ENCODE measurements at places on chromosomes 7 and 10. TPM values are rescaled to one million over a fixed set of nuclear protein-coding genes. Genes with fewer than 3 reads are reported as not detected.

DNA sequence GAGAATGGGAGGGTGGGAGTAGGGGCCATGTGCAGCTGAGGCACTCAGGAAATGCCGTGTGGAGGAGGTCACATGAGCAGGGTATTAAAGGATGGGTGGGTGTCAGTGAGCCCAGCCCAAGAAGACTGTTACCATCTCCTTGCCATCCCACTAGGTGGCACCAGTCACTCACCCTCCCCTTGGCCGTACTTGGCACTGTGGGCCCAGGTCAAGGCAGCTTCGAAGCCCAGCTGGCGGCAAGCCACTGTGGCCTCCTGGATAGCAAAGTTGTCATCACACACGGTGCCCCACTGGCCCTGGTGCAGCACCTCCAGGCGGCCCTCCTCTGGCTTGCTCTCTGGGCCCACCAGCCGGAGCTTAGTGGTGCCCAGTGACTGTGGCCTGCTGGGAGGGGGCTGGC lies 5.4 kb downstream of the LOXL4 start:
- H3K4me1 ChIP-seq = peaks cover 17% of the 10 kb centered on the region
- no peak overlapping the region for H3K27ac ChIP-seq
- H3K27me3 ChIP-seq = peaks cover 1% of the 10 kb centered on the region
- no peak overlapping the region for H3K4me3 ChIP-seq
- no peak for DNase-seq
- no peaks in the 10 kb centered on the region for H3K36me3 ChIP-seq

DNA sequence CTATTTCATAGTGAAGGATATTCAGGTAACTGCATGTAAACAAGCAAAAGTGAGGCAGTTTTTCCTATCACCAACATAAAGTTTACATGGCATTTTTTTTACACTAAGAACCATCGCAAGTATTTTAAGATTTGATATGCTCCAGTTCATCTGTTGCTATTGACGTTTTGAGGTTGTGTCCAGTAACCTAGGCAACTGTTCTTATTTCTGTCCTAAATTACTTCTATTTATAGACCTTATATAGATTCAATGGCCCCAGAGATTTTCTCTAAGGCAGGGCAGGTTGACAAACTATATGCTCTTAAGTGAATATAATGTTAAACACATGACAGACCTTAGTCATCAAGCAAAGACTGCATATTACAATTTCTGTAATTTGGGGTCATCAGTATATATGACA lies 830.2 kb upstream of the LRRTM3 start:
- no peak for DNase-seq
- H3K27me3 ChIP-seq = peaks cover 19% of the 10 kb centered on the region
- no peaks in the 10 kb centered on the region for H3K4me1 ChIP-seq

GRCh38 chr7:1639532-1640175 lies 30.4 kb upstream of the ELFN1 start:
- H3K4me3 ChIP-seq = no peak overlapping the region
- peak overlapping the region; percentile 25 for H3K27ac ChIP-seq
- peaks cover 5% of the 10 kb centered on the region for H3K36me3 ChIP-seq

DNA sequence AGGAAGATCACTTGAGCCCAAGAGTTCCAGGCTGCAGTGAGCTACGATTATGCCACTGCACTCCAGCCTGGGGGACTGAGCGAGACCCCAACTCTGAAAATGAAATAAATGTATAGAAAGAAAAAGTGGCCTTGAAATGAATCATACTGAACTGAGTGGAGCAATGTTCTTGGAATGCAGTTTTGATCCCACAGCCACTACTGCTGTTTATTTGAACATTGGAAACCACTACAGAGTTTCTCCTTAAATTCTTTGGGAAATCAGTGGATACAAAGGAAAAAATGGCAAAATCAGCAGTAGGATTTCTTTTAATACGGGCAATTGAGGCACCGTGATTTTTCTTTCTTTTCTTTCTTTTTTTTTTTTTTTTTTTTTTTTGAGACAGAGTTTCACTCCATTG lies 637.4 kb downstream of the GALNT17 start:
- H3K4me1 ChIP-seq = peaks cover 1% of the 10 kb centered on the region
- no peak for DNase-seq
- H3K27me3 ChIP-seq = peaks cover 21% of the 10 kb centered on the region
- H3K36me3 ChIP-seq = no peaks in the 10 kb centered on the region

DNA sequence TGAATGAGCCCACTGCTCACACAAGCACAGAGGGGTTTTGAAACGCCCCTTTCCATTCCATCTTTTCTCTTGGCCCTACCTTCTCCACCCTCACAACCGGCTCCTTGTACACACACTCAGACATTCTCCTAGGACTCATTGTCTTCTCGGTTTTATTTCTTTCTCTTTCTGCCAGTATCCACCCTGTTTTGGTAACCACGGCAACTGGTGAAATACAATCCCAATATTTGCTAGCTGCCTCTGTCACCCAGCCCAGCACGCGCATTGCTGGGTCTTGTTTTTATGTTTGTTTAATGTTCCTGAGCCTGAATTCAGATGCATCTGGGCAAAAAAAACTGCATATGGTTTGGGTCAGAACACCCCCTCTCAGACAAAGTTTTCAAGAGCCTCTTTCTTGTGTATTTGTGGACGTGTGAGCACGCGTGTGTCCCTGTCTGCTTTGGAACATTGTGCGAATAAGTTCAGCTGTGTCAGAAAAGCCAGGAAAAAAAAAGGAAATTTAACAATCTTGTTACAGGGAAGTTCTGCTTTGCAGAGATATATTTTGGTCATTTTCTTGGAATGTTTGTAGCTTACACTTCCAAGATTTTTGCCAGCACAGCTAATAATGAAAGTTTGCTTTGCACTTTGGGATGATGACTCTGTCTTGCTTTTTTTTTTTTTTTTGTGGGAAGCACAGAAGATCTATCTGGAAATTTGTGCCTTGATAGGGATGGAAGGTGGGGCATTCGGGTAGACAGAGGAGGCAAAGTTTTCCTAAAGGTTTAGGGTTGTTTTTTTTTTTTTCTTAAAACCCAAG lies 225.9 kb downstream of the TRIL start:
- H3K36me3 ChIP-seq = peaks cover 3% of the 10 kb centered on the region
- H3K4me3 ChIP-seq = no peak overlapping the region
- DNase-seq = no peak
- no peaks in the 10 kb centered on the region for H3K27me3 ChIP-seq
- H3K4me1 ChIP-seq = no peaks in the 10 kb centered on the region

DNA sequence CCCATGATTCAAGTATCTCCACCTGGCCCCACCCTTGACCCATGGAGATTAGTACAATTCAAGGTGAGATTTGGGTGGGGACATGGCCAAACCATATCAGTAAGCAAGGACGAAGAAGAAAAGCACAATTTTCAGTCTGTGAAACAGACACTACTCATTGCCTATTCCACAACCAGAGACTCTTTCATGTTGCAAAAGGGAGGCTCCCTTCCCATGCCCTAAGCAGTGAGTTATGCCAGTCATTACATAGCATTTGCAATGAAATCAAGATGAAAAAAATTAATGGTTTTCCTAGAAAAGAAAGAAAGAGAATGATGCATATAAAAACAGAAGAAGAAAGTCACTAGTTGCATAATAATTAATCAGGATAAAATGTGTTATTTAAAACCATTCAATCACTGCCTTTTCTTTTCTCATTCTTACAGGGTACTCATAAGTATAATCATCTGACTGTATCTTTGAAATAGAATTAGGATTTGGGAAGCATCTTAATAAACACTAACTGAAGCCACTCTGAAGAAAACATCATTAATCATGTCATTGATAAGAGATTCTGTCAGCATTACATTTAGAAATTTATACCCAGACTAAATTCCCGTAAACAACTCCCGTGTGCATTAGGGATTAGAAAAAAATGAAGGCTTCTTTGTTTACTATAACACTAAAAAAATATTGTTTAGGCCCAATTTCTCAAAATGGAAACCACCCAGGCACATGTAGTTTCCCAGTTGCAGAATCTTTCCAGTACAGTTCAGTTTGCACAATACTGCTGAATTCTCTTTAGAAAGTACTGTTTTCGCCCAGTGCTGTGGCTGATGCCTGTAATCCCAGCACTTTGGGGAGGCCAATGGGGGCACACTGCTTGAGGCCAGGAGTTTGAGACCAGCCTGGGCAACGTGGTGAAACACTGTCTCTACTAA lies 9.1 kb downstream of the PRPS1L1 start:
- H3K27me3 ChIP-seq = no peaks in the 10 kb centered on the region
- H3K4me1 ChIP-seq = peaks cover 9% of the 10 kb centered on the region
- H3K4me3 ChIP-seq = no peak overlapping the region
- no peak for DNase-seq

- no peaks in the 10 kb centered on the region for H3K36me3 ChIP-seq
- no peak overlapping the region for H3K4me3 ChIP-seq
- H3K27me3 ChIP-seq = no peaks in the 10 kb centered on the region
Observed at GRCh38 chr10:50511492-50512213, 112.1 kb downstream of the SGMS1 start.

DNA sequence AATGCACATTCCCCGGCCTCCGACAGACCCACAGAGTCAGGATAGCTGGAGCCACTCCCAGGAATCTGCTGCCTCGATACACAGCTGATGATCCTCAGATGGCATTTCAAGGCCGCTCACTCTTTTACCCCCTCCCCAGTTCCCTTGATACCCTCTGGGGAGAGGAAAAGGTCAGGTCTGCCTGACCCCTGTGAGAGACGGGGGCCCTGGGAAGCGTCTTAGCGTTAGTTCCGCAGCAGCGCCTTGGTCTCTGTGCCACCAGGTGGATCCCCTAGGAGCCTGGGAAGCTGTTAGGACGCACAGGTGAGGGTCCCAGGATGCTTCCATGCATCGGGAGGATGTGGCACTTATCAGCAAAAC lies 420.5 kb upstream of the FOXK1 start:
- no peaks in the 10 kb centered on the region for H3K4me1 ChIP-seq
- DNase-seq = no peak
- no peak overlapping the region for H3K4me3 ChIP-seq
- no peaks in the 10 kb centered on the region for H3K27me3 ChIP-seq
- no peaks in the 10 kb centered on the region for H3K36me3 ChIP-seq

DNA sequence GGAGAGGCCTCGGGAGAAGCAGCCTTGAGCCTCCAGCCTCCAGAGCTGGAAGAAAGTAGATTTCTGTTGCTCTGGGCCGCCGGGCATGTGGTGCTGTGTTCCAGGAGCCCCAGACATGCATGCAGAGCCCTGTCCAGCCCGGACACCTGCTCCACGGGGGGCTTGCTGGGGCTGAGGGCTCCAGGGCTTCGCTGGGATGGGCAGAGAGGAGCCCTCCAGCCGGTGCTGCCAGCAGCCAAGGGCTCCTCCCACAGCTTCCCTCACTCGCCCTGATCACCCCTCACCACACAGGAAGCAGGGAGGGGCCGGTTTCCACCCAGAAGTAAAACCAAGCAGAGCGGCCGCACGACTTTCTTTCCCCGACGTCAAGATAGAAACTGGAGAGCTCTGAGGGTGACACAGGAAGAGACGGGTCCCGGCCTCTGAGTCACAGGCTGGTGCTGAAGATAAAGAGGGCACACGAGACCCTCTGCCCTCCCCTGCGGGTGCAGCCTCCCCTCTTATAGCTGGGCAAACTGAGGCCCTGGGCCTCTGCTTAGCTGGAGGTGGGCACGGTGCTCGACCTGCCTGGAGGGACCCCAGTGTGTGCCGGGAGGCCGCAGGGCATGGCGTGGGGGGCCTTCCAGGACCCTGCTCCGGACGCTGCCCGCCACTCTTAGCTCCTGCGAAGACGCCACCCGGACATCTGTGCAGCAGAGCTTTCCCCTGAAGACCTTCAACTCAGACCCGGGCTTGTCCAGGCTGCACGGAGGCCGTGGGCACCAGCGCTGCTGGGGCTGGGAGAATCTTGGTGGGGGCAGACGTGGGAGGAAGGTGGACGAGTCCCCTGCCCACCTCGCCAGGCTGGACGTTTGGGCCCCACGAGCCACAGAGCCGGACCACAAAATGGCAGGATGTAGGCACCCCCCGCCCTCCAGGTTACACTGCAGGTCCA lies 31.1 kb downstream of the ADAP1 start:
- peak; percentile 52 for DNase-seq
- no peaks in the 10 kb centered on the region for H3K27me3 ChIP-seq
- peaks cover 4% of the 10 kb centered on the region for H3K4me1 ChIP-seq
- H3K4me3 ChIP-seq = no peak overlapping the region

DNA sequence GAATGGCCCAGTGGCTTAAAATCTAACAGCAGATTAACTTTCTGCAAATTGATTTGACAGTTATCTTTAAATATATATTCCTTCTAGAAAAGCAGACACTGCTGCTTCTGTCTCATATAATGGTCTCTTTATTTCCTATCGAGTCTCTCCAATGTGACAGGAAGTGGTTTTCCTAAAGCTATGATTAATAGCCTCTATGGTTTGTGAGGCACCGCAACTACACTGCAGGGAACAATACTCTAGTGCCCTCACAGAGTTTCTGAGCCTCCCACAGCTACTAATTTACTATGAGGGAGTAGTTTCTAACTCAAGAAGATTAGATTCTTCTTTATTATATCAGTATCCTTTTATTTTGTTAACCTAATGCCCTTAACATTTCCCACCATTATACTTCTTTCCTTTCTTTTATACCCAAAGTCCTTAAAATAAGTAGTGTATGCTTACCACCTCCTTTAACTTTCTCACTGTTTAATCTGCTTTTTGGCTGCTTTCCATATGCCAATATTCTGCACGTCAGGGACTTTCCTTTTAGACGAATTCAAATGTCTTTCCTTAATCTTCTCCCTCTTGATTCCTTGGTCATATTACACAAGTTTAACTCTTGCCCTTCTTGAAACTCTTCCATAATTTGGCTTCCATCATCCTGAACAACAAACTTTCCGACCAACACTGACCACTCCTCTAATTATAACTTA lies 23.8 kb upstream of the AHR start:
- no peaks in the 10 kb centered on the region for H3K27me3 ChIP-seq
- peak overlapping the region; percentile 44 for H3K27ac ChIP-seq
- H3K4me1 ChIP-seq = peaks cover 19% of the 10 kb centered on the region
- DNase-seq = no peak

DNA sequence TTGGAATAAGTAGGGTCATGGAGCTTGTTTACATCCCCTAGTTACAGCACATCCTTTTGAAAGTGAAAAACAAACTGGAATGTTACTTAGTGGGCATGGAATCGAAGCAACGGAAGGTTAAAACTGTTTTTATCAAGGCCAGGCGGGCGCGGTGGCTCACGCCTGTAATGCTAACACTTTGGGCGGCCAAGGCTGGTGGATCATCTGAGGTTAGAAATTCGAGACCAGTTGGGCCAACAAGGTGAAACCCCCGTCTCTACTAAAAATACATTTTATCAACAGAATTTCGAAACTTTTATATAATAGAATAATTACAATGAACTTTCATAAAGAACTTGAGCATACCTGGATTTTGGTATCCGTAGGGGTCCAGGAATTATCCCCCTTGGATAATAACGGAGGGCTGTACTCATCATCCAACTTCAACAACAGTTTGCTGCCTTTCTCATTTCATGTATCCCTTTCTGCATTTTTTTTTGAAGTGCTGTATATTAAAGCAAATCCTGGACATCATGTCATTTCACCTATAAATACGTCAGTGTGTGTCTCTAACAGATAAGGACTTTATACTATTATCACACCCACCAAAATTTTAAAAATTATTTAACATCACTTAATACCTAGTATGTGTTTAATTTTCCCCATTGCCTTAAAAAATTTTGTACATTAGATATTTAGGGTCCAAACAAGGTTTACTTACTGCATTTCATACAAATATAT lies 1.3 kb upstream of the TMED4 start:
- peaks cover 22% of the 10 kb centered on the region for H3K4me1 ChIP-seq
- peaks cover 5% of the 10 kb centered on the region for H3K27me3 ChIP-seq
- H3K4me3 ChIP-seq = peak overlapping the region; percentile 86
- H3K36me3 ChIP-seq = peaks cover 13% of the 10 kb centered on the region
- no peak for DNase-seq

GRCh38 chr10:46006219-46006618 lies 24.2 kb downstream of the NCOA4 start:
- no peak overlapping the region for H3K27ac ChIP-seq
- no peak overlapping the region for H3K4me3 ChIP-seq

Gene WEE2
- total RNA-seq = not detected

Gene CDC14C
- 0.11 TPM for total RNA-seq
